Stimulated activated CD4-positive, alpha-beta T cell treated with anti-CD3 and anti-CD28 coated beads, Interleukin-2, amount 100 ng/mL, for 4 hours (primary cell): ENCODE measurements at places on chromosomes 11 and 22.

GRCh38 chr11:96317985-96318384 is 25.0 kb downstream of the MAML2 start:
- DNase-seq: no peak

GRCh38 chr11:38416141-38416540 is 1818.1 kb upstream of the RAG2 start:
- no peak for DNase-seq

- no peak for DNase-seq
Measured at GRCh38 chr11:73236205-73236765, 18.2 kb downstream of the P2RY2 start.

DNA sequence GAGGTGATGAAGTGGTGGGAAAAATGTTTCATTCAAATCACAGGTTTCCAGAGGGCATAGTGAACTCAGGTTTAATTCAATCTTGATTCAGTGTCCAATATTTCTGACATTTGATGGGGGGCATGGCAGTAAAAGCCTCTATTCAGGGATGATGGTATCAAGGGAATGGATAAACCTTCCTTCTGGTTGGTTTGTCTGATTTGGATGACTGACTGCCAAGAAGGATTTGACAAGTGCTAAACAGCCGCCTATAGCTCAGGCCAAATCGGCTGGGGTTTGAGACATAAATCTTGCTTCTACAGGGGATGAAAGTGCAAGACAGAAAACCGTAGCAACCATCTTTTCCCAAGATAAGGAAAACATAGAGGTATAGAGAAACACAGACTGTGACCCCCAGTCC is 121.8 kb upstream of the C11orf87 start:
- DNase-seq: no peak

DNA sequence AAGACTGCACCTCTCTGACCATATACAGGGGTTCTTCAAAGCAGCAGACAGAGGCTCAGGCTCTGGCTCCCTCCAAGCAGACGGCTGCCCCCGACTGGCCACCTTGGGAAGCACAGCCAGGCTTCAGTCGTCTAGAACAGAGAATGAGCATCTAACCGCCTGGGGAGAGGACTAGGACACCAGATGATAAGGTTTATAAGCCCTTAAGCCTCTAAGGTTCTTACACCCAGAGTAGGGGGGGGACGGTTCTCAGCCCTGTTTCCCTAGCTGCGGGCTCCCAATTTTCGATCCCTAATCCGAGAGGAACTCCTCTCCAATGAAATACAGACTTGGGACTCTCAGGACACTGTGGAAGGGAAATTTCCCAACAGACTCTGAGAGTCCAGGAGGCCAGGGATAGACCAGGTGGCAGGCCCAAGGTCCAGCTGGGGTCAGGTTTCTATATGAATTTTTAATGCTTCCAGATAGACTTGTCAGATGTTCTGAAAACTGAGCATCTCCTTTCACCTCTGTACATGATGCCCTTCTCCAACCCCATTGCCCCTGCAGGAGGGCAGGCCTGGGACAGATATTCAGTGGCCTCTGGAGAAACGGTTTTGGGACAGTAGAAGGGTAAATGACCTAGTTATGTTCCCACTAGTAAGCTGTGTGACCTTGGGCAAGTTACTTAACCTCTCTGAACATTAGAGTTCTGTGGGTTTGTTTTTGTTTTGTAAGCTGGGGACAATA is 20.2 kb downstream of the RTN4RL2 start:
- peak; percentile 60 for DNase-seq

DNA sequence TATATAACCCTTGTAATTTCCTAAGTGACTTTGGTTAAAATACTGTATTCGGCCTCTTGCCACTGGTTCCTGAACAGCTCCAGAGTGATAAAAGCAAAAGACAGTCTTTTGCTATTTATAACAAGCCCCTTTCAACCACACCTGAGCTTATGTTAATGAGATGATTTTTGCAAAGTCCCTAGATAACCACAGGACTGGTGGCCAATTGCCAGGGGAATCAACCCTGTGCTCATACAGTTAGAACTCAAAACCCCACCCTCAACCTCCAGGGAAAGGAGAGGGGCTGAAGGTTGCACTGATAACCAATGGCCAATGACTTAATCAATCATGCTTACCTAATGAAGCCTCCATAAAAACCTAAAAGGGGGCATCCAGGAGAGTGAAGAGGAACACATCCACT is 77.9 kb downstream of the SIK3 start:
- DNase-seq: no peak

GRCh38 chr11:104328512-104328907 is 164.6 kb upstream of the PDGFD start:
- DNase-seq: no peak

- no peak for DNase-seq
Measured at GRCh38 chr11:1456176-1456575, 30.4 kb downstream of the MOB2 start.

DNA sequence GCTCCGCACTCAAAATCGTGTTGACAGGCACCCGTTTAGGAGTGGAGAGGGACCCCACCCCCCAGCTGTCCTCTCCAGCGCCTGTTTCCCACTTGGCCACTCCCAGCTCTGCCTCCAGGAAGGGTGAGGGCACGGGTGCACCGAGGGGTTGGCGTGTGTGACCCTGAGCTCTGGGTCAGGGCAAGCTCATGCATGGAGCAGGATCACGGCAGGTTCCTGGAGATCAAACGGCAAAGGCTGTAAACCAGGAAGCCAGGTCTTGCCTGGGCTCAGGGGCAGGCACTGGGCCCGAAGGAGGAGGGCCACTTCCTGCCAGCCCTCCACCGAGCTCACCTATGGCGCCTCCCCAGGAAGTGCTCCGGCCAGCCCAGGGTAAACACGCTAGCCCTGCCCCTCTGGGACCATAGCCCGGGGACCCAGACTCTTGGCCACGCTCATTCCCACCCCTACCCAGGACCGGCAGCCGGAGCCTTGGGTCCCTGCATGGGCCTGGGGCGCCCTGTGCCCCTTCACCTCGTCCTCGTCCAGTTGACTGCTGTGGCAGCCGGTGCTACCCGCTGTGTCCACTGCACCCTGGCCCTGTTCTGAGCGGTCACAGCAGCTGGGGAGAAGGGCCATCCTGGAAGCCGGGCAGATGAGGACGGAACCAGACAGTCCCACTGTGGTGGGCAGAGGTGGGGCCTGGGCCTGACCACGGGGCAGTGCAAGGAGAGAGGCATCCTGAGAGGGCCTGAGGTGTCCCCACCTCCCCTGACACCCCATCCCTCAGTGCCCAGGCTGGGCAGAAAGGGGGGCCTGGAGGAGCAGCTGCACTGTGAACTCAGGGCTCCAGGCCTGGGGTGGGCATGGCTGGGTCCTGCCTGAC is 1.0 kb upstream of the EPS8L2 start:
- no peak for DNase-seq
